ENCODE measurements at places on chromosomes 2 and 18.

GRCh38 chr2:128612628-128613027 lies 294.0 kb upstream of the HS6ST1 start:
- DNase-seq = no peak

- no peak for DNase-seq
Measured at GRCh38 chr2:197037863-197038398, 111.4 kb upstream of the PGAP1 start.

DNA sequence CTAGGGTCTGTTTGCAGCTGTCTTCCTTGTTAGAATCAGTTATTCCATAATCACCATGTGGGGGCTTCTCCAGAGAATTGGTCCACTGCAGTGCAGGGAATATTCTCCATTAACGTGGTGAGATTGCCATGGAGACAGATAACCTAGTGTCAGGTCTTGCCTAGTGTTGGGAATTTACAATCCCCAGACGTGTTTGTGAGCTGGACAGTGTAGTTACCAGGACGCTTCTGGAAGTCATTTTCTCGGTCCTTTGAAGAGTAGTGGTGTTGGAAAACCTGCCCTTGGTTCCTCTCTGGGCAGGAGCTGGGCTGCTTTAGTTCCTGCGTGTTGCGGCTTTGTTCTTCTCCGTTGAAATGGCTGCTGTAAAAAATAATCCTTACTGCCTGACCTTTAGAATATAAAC lies 68.8 kb upstream of the LYPD6B start:
- no peak for DNase-seq

- DNase-seq = no peak
Measured at GRCh38 chr18:75319905-75320304, 107.6 kb downstream of the SMIM21 start.

- peak; percentile 47 for DNase-seq
Measured at GRCh38 chr2:20411361-20411894, 35.4 kb upstream of the RHOB start.

DNA sequence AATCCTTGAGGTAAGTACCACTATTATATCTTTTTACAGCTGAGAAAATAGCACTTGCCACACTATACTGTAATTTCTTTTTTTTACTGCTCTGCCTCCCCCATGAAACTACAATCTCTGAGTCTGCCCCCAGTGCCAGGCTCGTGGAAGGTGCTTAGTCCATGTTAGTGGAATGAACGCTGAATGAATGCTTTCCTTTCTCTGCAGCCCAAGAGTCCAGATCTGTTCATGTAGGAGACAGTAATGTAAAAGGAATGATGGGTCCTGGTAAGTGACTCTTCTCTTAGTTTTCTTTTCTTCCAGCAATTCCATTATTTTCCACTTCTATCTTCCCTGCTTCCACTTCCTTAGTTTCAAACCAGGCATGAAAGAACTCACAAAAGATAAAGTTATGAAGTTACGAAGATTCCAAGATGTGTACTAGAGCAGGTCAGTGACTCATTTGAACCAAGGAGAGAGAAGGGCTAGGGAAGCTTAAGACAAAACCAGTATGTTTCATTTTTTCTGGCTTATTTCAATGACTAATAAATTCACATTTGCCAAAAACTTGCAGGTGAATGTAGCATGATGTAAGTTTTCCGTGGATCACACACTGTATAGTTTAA lies 46.0 kb downstream of the ARHGEF33 start:
- peak; percentile 10 for DNase-seq

DNA sequence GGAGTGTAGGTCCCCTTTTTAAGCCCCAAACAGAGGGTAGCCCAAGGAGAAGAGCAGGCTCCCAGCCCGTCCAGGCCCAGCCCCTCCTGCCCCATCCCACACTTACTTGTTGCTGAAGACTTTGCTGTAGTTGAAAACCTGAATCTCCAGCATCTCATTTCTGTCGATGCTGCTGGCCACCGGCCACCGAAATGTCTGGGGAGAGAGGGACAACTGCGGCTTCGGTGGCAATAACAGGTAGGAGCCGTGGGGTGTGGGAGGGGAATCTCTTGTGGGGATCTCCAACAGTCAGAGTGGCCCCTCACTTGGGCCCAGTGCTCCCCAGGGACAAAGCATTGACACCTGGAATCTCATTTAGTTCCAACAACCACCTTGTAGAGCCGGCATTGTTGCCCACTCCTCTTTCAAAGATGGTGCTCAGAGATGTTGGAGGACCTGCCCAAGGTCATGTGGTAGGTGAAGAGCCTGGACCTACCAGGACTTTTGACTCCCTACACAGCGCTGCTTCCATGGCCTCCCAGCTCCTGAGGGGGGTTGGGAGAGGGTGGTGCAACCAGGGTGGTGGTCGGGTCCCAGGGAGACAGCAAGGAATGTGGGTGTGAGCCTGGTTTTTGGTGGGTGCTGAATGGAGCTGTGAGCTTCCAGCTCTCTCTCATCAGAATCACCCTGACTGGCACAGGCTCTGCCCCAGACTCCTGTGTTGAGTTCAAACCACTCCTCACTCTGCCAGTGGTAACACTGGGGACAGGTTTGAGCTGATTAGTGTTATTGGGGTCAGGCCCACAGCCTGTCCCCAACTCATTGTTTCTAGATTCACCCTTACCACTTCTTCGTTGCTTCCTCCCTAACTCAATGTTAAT lies 50.0 kb upstream of the OTOF start:
- no peak for DNase-seq

DNA sequence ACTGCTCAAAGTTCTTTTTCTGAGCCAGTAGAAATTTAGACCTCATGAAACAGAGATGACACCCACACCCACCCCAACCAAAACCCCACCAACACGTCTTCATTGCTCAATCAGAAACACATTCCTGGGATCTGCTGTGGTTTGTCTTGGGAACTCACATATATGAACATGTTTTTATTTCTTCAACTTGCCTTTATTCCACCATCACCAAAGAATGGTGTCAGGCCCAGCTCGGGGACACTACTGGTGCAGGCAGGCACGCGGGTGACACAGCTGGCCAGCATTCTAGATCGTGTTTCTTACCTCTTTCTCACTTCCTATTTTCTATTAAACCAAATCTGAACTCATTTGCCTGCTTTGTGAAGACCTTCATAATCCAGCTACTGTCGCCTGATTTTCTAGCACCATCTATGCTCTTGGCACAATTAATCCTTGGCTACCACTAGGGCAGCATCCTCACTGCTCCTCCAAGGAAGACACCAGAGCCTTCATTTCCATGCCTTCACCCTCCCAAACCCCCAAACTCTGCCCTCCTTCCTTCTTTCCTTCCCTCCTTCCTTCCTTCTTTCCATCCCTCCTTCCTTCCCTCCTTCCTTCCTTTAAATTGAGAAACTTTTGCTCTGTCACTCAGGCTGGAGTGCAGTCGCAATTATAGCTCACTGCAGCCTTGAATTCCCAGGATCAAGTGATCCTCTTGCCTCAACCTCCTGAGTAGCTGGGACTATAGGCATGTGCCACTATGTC lies 157.1 kb downstream of the BCL2 start:
- DNase-seq = peak; percentile 7

DNA sequence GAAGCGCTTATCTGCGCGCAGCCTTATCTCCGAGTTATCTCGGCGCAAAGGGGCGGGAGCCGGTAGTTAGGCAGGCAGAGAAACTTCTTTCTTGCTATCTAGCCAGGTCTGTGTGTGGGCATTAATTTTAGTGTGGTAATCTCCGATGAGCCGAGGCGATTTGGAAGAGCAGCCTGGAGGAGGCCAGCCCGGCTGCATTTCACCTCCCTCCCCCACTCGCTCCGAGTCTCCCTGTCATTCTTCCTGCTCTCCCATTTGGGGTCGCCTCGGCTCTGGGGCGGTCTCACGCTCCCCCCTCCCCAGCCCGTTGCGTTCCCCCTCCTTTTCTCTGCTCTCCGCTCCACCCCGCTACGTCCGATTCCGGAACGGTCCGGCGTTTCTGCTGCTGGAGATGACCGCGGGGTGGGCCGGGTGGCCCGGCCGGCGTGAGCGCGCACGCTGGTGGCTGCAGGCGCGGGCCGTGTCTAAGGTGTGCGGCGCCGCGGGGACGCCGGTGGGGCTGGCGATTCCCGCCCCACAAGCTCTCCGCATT lies 566 bp downstream of the GATA6 start:
- DNase-seq = no peak

DNA sequence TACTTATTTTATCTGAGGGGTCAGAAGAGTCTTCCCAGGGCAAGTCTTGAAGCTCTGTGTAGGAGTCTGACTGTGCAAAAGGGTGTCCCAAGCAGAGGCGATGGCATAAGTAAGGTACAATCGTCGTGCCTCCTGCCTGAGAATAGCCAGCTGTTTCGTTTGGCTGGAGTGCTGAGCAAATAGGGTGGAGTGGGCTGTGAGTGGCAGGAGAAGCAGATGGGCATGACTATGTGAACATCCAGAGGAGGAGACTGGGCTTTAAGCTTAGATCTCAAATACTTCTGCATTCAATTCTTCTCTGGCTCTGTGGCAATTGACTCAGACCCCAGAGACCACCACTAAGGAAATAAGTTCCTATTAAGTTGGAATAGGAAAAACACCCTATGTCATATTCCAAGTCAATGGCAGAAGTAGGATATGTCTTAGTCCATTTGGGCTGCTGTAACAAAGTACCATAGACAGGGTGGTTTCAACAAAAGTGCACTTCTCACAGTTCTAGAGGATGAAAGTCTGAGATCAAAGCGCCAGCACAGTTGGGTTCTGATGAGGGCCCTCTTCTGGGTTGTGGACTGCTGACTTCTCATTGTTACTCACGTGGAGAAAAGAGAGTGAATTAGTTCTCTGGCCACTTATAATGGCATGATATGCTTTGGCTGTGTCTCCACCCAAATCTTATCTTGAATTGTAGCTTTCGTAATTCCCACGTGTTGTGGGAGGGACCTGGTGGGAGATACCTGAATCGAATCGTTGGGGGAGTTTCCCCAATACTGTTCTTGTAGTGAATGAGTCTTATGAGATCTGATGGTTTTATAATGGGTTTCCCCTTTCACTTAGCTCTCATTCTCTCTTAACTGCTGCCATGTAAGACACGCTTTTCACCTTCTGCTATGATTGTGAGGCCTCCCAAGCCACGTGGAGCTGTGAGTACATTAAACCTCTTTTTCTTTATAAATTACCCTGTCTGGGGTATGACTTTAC lies 120.2 kb downstream of the LPIN1 start:
- DNase-seq = no peak

GRCh38 chr2:195319112-195319460 lies 337.9 kb upstream of the SLC39A10 start:
- DNase-seq = peak; percentile 18

- DNase-seq = peak; percentile 52
Measured at GRCh38 chr2:173553593-173553992, 198.9 kb downstream of the CDCA7 start.

DNA sequence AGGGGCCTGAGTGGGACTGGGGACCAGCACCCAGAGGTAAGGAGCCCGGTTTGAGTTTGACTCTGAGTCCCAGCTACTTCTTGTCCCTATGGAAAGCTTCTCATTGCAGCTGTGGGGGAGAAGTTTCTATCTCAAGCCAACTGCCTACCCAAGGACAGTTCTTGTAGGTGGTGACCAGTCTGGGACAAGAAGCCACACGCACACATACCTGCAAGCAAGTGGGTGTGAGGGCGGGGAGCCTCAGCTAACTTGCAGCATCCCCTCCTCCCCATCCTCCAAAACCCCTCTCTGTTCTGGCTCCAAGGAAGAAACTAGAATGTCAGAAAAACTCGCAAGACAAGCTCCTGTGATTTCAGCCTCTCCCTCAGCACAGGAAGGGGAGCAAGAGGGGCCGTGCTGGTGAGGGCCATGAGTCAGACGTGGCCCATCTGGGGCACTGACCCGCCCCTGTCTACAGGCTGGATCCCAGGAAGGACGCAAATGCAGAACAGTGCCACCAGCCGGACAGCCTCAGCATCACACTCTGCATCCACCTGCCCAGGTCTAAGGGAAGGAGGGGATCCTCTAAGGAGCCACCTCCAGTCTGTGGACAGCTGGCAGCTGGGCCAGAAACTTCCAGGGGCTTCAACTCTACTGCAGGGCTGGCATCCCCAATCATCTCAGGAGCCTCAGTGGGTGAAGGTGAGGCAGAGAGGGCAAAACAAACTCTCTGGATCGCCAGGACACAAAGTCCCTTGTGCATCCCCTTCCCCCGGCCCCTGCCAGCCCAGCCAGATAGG lies 103.4 kb downstream of the TNS1 start:
- DNase-seq = peak; percentile 67

Data from AG09309 (cell line).